HuH-7 (cell line): ENCODE measurements at places on chromosomes 13 and 19.

GRCh38 chr13:106709522-106709921, 141.6 kb upstream of the ARGLU1 start:
- no peak for DNase-seq

GRCh38 chr13:98476106-98476505, 100.8 kb downstream of the STK24 start:
- DNase-seq: no peak

DNA sequence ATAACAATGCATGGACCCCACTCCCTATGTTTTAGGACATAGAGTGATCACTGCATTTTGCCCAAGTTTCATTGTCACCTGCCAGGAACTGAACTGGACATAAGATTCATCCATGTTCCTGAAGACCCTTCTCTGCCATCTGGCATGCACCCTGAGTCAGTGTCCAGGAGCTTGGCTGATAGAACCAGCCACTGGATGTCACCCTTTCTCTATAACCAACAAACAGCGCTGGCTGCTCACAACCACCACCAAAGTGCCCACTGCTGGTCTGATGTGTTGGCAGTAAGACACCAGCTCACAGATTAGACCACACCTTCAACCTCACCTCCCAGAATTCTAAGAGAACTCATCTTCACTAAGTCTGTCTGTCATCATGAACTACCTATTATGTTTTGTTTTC, 333.4 kb downstream of the ITGBL1 start:
- no peak for DNase-seq

DNA sequence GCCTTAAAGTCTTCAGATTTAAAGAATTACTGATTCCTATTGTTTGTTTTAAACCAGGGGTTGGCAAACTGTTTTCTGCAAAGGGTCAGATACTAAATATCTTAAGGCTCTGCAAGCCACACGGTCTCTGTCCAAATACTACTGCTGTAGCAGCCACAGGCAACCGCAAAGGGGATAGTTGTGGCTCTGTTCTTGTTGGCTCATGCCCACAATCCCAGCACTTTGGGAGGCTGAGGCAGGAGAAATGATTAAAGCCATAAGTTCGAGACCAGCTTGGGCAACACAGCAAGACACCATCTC, 22.4 kb downstream of the RANBP3 start:
- no peak for DNase-seq

DNA sequence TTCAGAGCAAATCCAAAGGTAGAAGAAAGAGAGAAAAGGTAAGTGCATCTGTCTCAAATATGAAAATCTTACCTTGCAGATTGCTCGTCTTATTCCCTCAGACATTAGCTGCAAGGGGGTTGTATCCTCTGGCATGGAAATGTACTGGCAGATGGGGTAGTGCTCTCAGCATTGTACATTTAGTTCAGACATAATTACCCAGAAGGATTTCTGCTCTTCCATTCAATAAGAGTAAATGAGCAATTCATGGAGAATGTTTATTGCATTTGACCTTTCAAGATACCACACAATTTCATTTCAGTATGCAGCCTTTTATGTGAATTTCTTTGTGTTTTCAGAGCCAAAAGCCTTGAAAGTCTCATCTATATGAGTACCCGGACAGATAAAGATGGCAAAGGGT, 63.8 kb downstream of the SCEL start:
- DNase-seq: no peak

DNA sequence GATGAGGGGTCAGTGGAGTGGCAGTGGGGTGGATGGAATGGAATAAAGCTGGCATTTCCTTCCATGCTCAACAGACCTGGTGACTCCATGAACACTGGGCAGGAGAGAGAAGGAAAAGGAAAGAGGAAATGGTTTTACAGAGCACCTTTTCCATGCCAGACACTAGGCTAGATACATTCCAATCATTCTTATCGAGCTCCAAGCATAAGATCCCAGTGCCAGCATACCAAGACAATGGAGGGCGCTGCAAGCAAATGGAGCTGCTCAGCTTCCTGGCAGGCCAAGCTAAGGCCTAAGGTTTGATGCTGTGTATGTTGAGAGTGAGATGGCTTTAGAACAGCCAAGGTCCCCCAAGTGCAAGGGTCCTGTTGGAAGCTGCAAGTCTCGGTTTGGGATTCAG, 113.2 kb downstream of the HSPH1 start:
- no peak for DNase-seq

DNA sequence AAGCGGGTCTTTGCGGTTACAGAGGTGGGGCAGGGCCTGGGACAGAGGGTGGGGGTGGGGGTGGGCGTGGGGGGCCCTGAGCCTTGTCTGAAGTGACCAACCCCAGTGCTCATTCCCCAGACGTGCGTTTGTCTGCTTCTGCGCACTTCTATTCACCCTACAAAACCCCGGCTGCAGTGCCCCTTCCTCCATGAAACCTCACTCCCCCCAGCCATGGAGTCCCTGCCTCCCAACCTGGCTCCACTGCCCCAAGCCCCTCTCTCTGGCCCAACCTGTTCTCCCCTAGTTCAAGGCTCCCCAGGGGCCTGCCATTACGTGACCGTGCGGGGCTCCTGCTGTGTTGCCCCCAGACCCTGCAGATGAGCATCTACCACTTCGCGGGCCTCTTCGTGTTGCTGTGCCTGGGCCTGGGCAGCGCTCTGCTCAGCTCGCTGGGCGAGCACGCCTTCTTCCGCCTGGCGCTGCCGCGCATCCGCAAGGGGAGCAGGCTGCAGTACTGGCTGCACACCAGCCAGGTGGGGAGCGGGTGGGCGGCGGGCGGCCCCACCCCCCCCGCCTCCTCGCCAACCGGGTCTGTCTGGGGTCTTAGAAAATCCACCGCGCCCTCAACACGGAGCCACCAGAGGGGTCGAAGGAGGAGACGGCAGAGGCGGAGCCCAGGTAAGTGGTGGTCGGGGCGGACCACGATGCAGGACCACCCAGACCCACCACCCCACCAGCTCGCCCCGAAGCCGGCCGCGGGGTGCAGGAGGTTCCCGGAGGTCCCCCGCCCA, 8.2 kb downstream of the GRIN3B start:
- no peak for DNase-seq

GRCh38 chr19:16285769-16286498, 38.7 kb upstream of the KLF2 start:
- DNase-seq: no peak

- peak; percentile 82 for DNase-seq
These were observed 4.0 kb downstream of the PIK3R2 start for GRCh38 chr19:18156841-18157464.

GRCh38 chr13:43389573-43389972, 366.2 kb downstream of the DNAJC15 start:
- no peak for DNase-seq

GRCh38 chr13:73508841-73509240, 450.0 kb downstream of the KLF5 start:
- DNase-seq: no peak

- no peak for DNase-seq
These were observed 380.9 kb upstream of the HTR2A start for GRCh38 chr13:47277774-47278173.

- peak; percentile 87 for DNase-seq
These were observed 3.8 kb downstream of the ATP12A start for GRCh38 chr13:24683838-24684599.
